ENCODE measurements at places on chromosomes 11 and 22.

- DNase-seq, result peak; percentile 6
Observed at GRCh38 chr11:85627332-85627997, at the start of gene DLG2. TSS of gene DLG2 (minus strand) at chr11:85627344.

DNA sequence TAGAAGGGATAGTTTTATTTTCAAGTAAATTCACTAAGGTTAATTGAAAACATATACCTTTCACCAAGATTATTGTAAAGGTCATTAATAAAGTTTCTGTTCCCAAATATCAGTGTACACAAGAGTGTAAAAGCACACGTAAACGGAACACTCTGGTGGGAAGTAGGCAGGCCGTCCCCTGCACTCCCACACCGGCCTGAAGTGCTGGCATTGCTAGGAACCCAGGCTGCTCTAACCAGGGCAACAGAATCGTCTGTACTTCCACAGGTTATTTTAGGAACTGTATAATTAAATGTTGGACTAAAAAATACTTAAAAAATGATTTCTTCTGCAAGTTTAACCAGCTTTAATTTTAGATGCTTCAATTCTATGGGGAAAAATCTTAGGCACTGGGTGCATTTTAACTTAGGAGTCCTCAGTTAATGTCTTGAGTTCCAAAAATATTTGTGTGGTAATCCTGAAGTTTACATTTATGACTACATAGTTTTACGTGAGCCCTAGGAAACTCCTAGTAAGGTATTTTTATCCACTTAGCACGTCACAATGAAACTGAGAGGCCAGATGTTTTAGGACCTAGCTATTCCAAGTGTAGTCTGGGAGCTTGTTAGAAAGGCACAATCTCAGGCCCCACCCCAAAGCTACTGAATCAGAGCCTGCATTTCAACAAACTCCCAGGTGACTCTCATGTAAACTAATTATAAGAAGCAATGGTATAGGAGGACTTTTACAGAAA is 31.2 kb downstream of the KMT5B start:
- DNase-seq, result no peak

GRCh38 chr11:56197367-56197766 is 20.9 kb downstream of the OR5J2 start:
- no peak for DNase-seq

DNA sequence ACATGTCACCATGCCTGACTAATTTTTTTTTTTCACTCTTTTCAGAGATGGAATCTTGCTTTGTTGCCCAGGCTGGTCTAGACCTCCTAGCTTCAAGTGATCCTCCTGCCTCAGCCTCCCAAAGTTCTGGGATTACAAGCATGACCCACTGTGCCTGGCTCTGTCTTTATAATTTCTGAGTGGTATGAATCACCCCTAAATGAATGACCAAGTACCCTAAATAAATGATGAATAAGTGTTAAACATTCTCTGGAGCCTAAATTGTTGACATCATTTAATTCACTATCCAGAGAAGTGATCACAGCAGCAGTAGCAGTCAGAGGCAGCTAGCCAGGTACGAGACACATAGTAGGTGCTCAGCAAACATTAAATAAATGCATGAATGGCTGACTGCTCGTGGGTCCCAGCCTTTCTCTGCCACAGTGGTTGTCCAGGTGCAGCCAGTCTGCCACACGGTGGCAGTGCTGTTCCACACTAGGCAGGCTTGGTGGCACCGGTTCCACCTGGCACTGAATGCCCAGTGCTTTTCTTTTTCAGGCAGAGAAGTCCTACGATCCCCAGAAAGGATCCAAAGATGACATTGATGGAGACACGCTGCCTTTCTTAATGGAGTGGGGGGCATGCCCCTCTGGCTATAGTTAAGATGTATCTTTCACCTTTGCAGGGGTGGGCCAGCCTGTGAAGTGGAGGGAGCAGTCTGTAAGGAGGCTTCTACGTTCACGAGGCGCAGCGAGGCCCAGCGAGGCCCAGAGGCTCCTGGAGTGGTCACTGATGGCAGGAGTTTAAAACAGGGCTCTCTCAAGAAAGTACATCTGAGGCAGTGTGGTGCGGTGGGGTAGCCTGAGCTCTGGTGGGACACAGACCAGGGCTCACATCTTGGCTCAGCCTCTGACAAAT is 8.7 kb upstream of the TTC12 start:
- DNase-seq, result peak; percentile 54

- peak; percentile 74 for DNase-seq
Observed at GRCh38 chr11:8810540-8811301, 100.3 kb upstream of the AKIP1 start.

DNA sequence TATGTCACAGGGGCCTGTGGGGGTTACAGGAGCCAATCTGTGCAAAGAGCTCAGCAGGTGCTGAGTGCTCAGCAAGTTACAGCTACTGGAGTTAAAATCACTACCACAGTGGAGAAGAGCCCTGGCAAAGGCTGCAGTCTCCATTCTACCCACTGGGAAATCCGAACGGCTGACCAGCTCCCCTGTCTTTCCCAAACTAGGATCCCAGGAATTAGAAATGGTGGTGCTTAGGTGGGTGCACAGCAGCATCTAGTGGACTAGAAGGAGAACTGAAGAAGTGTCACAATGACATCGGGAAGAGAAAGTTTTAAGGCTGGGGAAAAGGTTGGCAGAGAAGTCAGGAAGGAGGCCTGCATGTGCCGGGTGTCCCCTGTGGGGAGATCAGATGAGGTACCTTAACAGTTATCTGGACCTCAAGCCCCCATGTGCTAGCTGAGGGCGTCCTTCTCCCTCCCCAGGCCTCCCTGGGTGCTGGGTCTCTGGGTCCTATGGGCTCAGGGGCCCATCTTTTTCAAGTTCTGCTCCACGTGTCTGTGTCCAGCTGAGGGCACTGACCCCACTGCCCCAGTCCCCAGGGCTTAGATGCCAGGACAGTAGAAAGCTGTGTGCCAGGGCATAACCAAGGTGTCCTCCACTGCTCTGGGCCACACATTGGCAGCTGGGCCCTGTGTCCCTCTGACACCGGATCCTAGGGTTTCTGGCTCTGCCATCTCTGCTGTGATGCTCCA is 1.9 kb downstream of the PIWIL3 start:
- DNase-seq, result peak; percentile 6

DNA sequence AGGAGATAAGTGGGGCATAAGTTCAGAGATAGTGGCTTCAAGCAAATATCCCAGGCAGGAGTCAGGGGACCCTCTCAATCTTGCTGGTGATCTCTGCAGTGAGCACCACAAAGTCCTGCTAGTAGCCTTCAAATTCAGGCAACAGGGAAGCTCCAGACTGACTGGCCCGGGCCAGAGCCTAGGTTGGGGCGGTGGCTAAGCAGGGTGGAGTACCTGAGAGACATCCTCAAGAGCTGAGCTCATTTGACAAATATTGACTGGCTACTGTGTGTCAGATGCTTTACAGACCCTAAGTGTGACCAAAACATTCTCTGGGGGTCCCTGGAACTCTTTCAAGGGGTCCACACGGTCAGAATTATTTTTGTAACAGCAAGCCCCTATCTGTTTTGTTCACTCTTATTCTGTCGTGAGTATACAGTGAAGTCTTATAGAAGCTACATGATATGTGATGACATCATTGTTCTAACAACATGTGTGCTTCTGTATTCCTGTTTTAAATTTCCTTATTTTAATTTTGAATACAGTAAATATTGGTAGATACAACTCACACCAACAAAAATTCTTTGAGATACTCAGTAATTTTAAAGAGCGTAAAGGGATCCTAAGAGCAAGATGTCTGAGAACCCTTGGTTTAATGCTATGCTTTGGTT is 71.6 kb downstream of the APIP start:
- DNase-seq, result no peak

DNA sequence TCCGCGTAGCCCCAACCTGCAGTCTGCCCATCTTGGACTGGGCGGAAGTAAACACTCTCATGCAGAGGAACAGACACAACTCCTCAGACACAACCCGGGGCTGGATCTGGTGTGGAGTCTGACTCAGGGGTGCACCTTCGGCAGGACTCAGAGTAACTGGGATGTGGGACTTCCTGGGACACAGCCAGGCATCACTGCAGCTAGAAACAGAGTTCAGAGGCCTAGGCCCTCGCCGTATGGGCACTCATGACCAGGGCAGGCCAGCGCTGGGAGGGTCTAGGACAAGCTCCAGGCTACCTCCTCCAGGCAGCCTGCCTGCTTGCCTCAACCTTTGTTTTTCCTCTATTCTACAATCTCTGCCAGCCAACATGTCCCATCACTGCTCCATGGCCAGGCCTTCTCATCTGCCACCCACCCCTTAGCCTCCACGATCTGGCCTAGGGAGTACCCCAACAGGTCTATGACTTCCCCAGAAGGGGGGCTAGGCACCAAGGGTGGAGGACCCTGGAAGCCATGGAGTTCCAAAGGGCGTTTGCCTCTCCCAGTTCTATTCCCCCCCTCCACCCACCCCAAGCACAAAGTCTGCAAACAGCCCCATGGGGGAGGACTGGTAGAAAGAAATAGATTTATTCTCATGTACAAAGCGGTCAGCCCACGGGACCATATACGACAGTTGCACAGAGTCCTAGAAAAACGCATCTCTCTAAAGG is 98.5 kb downstream of the PDE2A start:
- DNase-seq, result no peak

- DNase-seq, result no peak
Observed at GRCh38 chr11:35927682-35928081, 16.2 kb upstream of the LDLRAD3 start.
